IPS DF 19.7 (cell line): ENCODE measurements at places on chromosomes 2 and 18.

- DNase-seq, result no peak
Observed at GRCh38 chr18:7890075-7890474, 323.0 kb downstream of the PTPRM start.

DNA sequence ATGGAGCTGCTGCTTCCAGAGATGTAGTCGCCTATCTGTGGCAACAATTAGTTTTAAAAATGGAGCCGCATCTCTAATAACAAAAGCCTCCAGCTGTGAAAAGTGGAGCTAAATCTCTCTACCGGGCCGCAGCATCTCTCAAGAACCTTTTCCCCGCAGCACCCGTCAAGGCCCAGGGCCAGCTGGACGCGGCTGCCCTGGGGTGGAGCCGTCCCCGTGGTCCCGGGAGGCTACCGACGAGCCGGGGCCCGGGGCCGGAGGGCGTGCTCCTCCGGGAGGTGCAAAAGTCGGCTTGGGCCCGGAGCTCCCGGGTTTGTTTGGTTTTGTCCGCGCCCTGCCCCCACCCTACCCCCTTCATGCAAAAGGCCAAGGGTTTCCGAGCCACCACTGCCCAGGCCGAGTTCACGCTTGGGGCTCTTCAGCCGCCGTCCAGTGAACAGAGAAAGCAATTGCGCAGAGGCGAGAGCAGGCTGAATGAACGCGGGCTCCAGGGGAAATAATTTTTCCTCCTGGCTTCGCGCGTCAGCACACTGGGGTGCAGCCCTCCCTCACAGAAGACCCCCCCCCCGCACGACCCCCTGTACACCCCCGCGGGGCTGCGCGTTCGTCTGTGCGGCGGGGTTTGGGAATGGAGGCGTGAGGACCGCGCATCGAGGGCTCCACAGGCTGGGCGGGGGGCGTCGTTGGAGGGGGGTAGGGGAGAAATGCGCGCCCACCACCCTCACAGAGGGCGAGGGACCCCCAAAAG lies 557 bp upstream of the GREB1L start:
- no peak for DNase-seq

- DNase-seq, result no peak
Observed at GRCh38 chr2:130231656-130232055, 33.4 kb upstream of the TUBA3E start.

DNA sequence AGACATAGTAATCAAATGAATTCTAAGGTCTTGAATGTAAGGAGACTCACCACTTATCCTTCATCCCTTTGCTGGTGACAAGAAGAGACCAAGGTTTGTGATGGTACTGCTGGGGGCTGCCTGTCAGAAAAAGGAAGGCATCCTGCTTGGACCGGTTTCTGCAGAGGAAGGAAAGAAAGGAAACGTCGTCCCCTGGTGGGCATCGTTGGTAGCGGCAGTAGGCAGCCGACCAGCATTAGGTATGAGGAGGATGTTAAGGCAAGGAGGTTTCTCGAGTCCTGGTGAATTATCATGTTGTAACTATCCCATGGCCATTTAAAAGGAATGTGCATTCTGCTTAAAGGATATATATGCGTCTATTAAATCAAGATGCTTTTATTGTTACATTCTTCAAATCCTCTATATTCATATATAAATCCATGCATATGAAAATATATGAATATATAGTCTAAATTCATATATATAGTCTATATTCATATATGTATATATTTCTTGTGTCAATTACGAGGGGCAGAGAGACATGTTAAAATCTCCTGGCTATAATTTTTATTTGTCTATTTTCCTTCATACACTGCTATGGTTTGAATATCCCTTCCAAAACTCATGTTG lies 94.4 kb upstream of the TGFA start:
- DNase-seq, result peak; percentile 69

- no peak for DNase-seq
Observed at GRCh38 chr2:184756885-184757284, 158.6 kb downstream of the ZNF804A start.

DNA sequence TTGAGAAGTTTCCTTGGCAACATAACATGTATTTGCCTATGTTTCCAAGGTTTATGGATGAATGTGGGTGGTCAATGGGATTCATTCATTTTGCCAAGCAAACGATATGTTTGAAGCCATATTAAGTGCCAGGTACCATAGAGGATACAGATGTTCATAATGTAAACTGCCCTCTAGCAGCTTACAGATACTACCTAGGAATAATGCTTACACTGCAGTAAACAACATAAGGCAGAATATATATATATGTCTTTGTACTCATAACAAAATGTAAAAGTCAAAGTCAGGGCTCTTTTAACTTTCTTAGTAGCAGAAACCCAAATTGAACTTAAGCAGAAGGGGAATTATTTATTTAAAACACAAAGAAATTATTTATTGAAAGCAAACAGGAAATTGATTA lies 171.6 kb upstream of the TNP1 start:
- no peak for DNase-seq

DNA sequence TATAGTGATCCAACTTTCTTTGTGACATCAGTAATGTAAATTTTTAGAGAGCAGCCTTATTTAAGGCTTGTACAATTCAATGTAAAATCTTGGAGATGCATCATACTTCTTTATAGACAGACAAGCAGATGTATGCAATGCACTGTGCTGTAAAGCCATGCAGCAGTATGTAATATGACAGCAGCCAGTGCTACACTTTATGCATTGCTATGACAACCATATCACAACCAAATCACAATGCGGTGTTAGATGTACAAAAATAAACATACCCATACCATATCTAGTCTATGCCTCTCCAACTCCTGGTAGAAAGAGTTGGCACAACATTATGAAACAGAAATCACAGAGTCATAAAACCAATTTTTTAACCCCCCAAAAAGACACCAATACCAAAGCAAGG lies 110.3 kb upstream of the WDSUB1 start:
- DNase-seq, result no peak

- no peak for DNase-seq
Observed at GRCh38 chr18:80159713-80160636, 50.9 kb downstream of the ADNP2 start.

GRCh38 chr2:17303054-17303453 lies 215.2 kb downstream of the RAD51AP2 start:
- DNase-seq, result no peak

DNA sequence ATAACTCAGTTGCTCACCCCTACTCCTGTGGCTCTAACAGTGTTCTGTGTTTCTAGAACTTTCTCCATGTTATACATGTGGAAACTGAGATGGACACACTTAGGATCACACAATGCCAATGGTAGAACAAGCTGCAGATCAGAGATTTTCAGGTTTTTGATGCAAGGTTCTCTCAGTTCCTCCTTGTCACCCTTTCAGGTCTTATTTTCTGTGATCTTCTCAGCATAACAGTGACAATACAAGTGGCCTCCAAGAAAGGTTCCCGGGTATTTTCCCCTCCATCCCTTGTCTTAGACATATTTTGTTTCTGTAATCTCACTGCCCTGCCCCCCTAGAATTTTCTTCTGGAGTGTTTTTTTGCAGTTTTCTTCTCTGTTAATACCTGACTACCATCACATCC lies 6.2 kb upstream of the MGAT5 start:
- DNase-seq, result no peak

- DNase-seq, result no peak
Observed at GRCh38 chr18:41416044-41416443, 539.0 kb upstream of the PIK3C3 start.

- DNase-seq, result no peak
Observed at GRCh38 chr18:23701017-23701416, 11.8 kb downstream of the LAMA3 start.

DNA sequence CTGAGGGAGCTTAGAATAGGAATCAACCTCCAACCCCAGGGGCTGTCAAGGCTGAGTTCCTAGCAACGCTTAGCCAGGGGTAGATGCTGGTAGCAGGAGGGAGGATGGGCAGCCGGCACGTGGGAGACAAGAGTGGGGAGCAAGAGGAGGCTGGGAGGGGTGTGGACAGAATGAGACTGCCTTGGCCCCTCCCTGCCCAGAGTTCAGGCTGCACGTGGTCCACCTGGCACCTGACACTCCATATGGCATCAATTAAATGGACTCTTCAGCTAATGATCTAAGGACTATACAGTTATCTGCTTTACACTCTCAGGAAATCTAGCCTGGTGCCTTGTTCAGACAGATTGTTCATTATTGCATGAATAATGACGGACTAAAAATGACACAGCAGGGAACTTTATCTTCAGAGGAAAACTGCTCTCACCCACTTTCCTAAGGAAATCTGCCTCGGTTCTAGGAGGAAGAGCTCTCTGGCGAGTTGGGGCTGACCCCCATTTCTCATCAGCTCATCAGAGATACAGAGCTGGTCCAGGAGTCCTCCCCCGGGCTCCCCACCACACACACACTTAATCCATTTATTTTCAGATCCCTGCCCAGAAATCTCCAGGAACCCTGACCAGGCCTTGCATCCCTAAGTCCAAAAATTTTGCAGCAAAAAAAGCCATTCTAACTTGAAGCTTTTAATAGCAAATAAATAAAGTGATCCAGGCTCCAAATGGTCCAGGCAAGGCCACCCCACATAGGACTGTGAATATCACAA lies 102.1 kb upstream of the CDC42EP3 start:
- DNase-seq, result no peak

DNA sequence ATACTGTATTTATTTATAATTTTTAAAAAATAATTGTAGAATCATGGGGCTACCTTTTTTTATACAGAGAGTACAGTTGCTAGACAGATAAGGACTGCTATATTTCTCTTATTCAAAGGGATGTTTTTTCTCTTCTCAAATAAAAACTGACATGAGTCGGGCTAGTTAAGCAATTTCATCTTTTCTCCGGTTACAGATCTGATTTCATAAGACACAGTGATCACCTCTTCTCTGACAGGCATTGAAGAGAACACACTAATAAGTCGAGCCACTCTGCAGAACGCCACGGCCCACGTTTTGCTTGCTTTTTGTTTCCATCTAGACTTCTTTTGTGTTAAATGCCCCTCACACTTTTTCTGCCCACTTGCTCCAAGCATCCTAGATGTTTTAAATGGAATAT lies 85.4 kb downstream of the HNRNPLL start:
- no peak for DNase-seq

GRCh38 chr2:153873052-153874048 lies 1.6 kb downstream of the GALNT13 start:
- DNase-seq, result no peak

DNA sequence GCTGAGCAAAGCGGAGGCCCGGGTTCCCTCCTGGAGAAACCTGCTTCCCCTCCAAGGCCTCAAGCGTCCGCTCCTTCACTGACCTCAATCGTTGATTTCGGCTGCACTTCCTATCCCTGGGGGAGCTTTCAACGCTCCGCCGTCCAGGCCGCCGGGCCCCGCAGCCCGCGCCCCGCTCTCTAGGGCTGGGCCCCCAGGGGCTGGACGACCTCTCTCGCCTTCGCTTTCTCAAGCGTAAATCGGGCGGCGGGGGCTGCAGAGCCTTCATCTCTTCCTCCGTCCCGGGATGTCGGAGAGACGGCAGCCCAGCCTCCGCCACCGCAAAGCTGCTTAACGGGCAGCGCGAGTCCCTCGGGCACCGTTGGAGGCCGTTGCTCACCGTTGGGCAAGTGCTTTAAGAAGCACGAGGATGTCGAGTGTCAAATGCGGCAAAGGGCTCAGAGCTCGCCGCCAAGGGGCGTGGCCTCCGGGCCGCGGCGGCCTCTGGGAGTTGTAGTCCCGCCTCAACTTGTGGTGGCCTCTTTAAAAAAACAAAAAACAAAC lies 8.5 kb downstream of the HES6 start:
- no peak for DNase-seq

GRCh38 chr18:65811307-65811706 lies 60.5 kb downstream of the CDH7 start:
- no peak for DNase-seq

GRCh38 chr2:9941196-9941995 lies 10.1 kb upstream of the GRHL1 start:
- no peak for DNase-seq

DNA sequence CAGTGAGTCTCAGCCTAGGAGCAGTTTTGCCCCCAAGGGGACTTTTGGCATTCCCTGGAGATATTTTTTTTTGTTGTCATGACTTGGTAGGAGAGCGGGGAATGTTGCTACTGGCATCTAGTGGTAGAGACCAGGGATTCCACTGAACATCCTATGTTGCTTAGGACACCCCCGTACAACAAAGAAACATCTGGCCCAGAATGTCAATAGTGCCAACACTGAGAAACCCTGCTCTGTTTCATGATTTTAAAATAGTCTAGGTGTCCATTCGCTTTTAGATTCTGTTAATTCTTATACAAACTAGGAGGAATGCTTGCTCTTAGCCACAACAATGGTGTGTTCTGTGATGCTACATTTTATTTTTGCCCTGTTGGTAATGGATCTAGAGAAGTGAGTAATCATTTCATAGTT lies 225.8 kb upstream of the SIX3 start:
- peak; percentile 42 for DNase-seq

DNA sequence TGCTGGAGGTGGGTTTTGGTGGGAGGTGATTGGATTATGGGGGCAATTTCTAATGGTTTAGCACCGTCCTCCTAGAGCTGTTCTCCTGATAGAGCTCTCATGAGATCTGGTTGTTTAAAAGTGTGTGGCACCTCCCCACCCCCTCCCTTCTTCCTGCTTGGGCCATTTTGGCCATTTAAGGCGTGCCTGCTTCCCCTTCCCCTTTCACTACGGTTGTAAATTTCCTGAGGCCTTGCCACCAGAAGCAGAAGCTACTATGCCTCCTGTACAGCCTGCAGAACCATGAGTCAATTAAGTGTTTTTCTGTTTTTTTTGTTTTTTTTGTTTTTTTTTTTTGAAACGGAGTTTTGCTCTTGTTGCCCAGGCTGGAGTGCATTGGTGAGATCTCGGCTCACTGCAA lies 335.7 kb upstream of the HS6ST1 start:
- no peak for DNase-seq

DNA sequence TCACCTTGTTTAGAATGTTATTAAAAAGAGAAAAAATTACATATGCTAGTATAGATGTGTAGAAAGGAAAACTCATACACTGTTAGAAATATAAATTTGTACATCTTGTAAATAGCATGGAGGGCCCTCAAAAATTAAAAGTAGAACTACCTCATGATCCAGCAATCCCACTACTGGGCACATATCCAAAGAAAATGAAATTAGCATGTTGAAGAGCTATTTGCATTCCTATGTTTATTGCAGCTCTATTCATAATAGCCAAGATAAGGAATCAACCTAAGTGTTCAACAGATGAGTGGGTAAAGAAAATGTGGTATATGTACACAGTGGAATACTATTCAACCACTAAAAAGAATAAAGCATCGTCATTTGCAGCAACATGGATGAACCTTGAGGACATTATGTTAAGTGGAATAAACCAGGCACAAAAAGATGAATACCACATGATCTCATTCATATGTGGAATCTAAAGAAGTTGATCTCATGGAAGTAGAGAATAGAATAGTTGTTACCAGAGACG lies 251.5 kb upstream of the THUMPD2 start:
- no peak for DNase-seq

- DNase-seq, result no peak
Observed at GRCh38 chr2:44100351-44100750, 68.3 kb upstream of the PPM1B start.

- no peak for DNase-seq
Observed at GRCh38 chr2:191463790-191464189, 214.1 kb upstream of the NABP1 start.
